ENCODE measurements at places on chromosomes 4 and X.

DNA sequence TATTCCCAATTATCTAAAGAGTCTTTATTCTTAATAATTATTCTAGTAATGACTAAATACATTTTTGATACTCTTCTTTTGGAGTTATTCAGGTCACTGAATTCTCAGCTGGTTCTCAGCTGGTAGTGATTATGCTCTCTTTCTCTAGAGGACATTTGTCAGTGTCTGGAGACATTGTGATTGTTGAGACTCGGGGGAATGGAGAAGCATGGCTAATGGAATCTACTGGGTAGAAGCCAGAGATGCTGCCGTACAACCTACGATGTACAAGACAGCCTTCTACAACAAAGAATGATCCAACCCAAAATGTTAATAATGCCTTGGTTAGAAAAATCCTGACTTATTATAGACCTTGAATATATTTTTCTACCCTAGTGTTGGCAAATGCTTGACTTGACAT is 149.2 kb upstream of the ANKRD50 start:
- no peak for DNase-seq

DNA sequence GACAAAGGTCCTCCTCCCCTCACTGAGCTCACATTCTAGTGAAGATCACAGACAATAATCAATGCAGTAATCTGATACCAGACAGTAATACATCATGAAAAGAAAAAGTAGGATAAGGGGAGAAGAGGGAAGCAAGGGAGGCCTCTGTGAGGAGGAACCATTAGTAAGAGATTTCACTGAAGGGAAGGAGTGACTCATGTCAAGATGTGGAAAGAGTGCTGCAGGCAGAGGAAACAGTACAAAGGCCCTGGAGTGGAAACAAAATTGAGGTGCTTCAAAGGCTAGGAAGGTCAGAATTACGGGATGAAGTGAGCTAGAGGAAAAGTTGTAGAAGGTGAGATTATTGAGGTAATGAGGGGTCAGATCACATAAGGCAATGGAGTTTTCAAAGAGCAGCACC is 38.1 kb downstream of the LAMTOR3 start:
- no peak for DNase-seq

GRCh38 chr4:16031546-16032395 is 52.1 kb downstream of the PROM1 start:
- no peak for DNase-seq

DNA sequence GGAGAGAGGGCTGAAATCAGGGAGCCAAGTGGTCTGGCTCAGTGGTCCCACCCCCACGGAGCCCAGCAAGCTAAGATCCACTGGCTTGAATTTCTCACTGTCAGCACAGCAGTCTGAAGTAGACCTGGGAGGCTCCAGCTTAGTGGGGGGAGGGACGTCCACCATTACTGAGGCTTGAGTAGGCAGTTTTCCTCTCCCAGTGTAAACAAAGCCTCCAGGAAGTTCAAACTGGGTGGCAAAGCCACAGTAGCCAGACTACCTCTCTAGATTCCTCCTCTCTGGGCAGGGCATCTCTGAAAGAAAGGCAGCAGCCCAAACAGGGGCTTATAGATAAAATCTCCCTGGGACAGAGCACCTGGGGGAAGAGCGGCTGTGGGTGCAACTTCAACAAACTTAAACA is 88.1 kb downstream of the NPFFR2 start:
- no peak for DNase-seq

DNA sequence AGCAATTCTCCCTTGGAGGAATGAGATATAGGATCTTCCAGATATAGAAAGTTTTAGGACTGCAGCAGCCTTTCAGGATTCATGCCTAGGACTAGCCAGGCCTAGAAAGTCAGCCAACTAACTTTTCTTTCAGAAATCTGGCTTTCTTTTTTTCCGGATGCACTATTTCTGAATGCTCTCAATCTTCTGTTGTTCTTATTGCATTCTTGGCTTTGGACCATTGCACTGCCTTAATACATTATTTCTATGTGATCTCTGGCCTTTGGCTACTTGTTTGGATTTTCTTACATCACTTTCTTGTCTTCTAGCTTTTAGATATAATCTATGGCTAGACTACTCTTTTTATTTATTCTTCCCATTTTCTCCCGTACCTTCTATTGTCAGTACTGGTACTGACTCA is 813.1 kb upstream of the HTR2C start:
- no peak for DNase-seq

DNA sequence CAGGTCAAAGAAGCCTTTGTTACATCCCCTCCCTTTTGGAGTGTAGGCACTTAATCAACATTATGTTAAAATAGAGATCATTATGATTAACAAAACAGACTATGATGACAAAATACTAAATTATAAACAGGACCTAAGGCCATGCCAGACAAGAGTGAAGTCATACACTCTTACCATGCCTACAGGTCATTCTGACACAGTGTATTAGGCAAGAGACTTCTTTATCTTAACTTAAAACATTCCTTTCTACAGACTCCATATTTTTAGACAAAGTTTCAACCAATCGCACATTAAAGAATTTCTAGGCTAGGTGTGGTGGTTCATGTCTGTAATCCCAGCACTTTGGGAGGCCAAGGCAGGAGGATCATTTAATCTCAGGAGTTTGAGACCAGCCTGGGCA is 128.6 kb upstream of the SLC34A2 start:
- no peak for DNase-seq

GRCh38 chr4:113674251-113674650 is 87.3 kb downstream of the CAMK2D start:
- DNase-seq: no peak

DNA sequence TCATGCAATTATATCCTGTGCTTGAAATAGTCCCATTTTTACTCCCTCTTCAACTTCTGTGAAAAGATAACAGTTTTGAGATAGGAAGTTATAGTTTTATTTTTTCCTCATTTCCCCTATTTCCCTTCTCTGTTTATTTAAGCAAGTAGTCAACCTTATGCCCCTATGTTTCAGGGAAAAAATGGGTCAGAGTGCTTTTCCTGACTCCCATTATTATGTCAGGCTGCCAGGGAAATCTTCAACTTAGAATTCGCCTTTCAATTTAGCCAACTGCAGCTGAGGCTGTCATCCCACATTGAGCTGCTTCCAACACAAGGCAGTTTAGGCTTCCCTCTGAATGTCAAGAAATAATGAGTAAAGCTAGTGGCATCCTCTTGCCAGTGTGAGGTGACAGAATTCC is 42.3 kb downstream of the NXT2 start:
- no peak for DNase-seq

DNA sequence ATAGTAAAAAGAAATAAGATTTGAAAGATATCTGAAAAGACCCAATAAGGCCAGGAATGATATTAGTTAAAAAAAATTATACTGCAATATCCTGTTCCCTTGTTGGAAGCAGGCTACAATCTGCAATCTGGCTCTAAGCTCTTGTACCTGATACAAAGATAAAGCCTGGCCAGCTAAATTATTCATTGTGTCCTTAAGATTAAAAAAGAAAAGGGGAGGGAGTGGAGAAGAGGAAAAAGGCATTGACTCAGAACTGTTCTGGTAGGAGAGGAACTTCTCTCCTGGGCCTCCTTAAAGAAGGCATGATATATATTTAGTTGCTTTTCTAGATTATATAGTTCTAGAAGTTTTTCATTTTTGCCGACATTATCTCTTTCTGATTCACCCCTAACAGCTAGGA is 46.7 kb downstream of the IRF2 start:
- no peak for DNase-seq

GRCh38 chr4:41455206-41455605 is 82.8 kb upstream of the LIMCH1 start:
- DNase-seq: no peak

DNA sequence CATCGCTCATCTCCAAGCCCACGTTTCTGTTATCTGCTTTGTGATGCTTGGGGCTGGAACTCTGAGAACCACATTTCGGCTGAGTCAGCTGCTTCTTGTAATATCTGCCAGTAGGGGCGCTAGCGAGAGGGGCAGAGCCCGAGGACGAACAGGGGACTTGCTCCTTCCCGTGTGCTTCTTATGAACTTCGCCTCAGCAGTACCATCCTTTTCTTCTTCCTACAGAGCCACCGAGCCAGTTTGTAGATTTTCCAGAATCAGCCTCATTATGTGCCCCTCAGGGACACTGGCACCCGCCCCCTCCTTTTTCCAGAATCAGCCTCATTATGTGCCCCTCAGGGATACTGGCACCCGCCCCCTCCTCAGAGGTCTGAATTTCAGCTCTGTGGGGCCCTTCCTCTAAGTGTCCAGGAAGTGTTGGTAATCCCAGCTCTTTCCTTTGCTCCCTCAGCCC is 441.7 kb upstream of the RASGEF1B start:
- DNase-seq: no peak

DNA sequence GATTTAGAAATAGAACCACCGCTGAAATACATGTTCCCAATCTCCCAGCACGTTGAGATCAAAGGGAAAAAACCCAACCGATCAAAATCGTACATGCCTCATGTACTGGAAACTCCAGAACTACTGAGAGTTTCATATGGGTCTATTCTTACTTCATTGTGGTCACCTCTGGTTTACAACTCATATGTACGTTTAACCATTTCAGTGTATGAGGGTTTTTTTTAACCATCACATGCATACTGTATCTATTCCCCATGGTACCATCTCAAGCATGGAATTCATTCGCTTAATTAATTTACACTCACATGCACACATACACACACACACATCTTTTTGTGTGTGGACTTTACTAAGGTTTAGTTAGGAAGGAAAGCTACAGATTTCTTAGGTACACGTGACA is 46.0 kb upstream of the CLNK start:
- no peak for DNase-seq

- no peak for DNase-seq
Observed at GRCh38 chr4:83358410-83358809, 23.8 kb upstream of the HPSE start.

DNA sequence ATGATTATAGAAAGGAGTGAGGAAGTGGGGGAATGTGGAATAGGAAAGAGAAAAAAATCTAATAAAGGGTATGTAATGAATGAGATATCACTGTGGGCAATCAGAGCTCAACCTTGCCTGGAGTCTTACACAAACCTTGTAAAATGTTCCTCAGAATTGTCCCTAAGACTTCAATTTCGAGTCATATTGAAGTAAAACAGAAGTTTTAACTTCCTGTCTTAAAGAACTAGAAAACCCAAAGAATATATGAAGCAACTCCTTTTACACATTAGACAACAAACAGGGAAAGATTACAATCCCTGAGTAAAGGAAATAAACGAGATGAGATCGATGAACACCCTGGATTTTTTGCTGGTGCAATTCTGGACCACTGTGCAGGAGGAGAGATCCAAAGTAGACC is 18.0 kb downstream of the CXCL2 start:
- DNase-seq: no peak

GRCh38 chr4:138522366-138522765 is 280.2 kb upstream of the SLC7A11 start:
- no peak for DNase-seq

- DNase-seq: no peak
Observed at GRCh38 chrX:69088171-69088938, 76.9 kb downstream of the PJA1 start.

DNA sequence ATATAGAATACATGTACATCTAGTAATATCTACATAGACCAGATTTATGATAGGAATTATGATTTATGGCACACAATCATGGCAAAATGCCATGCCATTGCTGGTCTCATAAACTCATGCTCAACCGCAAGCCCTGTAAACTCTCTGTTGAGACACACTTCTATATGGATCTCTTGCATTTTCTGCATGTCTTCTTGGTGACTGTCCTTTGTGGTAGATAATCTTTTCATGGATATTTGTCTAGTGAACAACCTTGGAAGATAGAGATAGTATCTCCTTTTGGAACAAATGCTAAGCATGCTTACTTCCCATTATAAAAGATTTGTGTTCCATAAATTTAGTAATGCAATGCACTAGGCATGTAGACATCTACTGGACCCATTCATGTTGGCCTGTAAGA is 328.0 kb downstream of the NAF1 start:
- no peak for DNase-seq

DNA sequence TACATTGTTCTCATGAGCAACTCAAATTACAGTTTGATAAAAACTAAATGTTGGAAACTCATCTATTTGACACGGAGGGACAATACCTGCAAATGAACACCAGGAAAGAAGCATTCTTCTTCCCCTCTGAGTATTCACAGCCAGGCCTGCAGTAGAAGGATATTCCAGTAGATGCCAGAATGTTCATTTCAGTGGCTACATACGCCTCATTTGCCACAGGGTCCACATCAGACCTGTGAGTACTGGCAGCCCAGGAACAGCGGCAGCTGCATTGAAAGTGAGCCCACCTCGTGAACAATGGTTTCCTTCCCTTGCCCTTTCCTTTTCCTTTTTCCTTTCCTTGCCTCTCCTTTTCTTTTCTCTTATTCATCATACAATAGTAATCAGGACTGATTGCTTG is 81.1 kb upstream of the NEIL3 start:
- no peak for DNase-seq

- no peak for DNase-seq
Observed at GRCh38 chr4:104749062-104749461, 254.4 kb upstream of the CXXC4 start.

GRCh38 chr4:173490817-173491528 is 39.1 kb downstream of the HAND2 start:
- DNase-seq: no peak

- DNase-seq: no peak
Observed at GRCh38 chrX:86295293-86295692, 147.0 kb downstream of the DACH2 start.

DNA sequence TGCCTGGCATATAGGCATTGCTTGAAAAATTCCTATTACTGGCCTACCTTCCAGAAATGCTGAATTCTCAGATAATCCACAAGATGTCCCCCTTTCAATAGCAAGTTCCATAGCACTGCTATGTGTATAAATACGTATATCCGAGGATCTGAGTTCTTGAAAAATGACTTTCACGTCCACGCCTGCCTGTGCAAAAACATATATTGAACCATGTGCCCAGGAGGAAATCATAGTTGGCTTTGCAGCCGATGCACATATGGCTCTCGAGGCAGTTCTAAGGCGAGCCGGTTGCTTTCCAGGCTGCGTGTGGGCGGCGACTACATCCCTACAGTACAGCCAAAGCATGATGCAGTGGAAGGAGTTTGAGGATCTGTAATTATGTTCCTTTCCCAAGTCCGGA is 55.4 kb upstream of the ESX1 start:
- no peak for DNase-seq

GRCh38 chr4:79065262-79065661 is 126.0 kb upstream of the PAQR3 start:
- no peak for DNase-seq

Data from ureter (tissue), 1 donor.